ENCODE measurements at places on chromosomes 11 and 22.

GRCh38 chr11:64526795-64527194 is 64.2 kb upstream of the SLC22A12 start:
- DNase-seq: no peak

- DNase-seq: no peak
These were observed 861.6 kb downstream of the METTL15 start for GRCh38 chr11:28969832-28970231.

GRCh38 chr11:66322732-66323427 is 6.0 kb upstream of the CD248 start:
- no peak for DNase-seq

DNA sequence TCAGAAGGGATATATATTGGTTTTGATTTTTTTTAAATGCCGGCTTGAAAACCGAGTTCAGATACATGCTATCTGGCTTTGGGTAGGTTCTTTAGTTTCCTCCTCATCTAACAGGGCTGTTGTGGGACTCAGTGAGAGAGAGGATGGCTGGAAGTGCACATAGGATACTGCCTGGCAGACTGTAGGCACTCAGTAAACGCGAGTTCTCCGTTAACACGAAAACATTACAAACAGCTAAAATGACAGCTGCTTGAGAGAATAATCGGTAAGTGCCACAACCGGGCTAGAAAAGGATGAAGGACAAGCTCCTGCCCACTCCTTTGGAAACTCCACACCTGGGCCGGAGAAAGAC is 369 bp downstream of the XRRA1 start:
- DNase-seq: no peak

DNA sequence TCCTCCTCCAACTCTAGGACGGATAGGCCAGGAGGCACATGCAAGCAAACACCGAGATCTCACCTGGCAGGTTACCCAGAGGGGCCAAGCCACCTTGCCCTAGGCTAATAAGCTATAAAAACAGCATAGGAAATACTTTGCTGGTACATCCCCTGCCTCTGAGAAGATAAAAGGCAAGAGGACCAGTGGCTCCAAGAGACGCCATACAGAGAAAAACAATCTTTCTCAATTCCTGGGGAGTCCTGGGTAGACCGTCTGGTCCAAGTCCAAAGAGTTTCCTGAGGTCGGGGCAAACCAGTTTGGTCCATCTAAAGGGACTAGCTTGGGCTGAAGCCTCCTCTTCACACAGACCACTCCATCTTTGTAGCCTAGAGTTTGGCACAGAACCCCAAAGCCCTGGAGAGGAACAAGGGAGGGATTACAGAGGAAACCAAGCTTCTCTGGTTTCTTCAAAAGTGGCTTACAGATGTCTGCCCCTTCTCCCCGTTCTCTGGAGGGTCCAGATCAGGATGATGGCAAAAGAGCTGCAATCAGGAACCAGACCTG is 40.4 kb downstream of the NUMA1 start:
- DNase-seq: no peak

GRCh38 chr11:45643598-45644260 is 21.7 kb downstream of the CHST1 start:
- no peak for DNase-seq

GRCh38 chr11:108496643-108497256 is 1.4 kb downstream of the POGLUT3 start:
- DNase-seq: no peak

DNA sequence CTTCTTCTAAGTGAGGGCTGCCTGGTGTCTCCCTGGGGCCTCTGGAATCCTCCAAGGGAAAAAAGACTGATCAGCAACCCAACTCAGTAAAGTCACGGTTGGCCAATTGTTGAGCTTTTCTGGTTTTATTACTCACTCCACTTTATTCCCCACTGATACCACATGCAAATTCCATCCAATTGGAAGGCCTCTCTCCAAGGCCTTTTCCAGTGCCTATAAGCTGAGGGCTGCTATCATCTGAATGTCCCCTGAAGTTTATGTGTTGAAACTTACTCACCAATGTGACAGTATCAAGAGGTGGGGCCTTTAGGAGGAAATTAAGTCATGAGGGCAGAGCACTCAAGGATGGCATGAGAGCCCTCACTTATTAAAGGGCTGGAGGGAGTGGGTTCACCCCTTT is 463.3 kb downstream of the BUD13 start:
- DNase-seq: no peak

- no peak for DNase-seq
These were observed 92.8 kb upstream of the APOA1 start for GRCh38 chr11:116930177-116930576.

DNA sequence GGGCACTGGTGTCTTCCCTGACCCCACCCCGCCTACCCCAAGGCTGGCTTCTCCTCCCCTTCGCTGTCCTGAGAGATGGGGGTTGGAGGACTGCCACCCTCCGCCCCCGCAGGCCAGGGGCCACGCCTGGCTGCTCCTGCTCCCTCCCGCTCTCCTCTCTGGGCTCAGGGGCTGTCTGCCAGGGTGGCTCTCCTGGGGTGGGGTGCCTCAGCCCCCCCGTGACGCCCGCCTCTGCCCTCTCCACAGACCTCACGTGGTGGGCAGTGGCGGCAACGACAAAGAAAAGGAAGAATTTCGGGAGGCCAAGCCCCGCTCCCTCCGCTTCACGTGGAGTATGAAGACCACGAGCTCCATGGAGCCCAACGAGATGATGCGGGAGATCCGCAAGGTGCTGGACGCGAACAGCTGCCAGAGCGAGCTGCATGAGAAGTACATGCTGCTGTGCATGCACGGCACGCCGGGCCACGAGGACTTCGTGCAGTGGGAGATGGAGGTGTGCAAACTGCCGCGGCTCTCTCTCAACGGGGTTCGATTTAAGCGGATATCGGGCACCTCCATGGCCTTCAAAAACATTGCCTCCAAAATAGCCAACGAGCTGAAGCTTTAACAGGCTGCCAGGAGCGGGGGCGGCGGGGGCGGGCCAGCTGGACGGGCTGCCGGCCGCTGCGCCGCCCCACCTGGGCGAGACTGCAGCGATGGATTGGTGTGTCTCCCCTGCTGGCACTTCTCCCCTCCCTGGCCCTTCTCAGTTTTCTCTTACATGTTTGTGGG is 8.1 kb downstream of the RCOR2 start:
- DNase-seq: no peak

GRCh38 chr11:14345668-14346067 is 13.3 kb downstream of the RRAS2 start:
- DNase-seq: no peak

- no peak for DNase-seq
These were observed 6.5 kb upstream of the RAB38 start for GRCh38 chr11:88181776-88182175.

GRCh38 chr11:35747668-35748067 is 85.1 kb downstream of the TRIM44 start:
- DNase-seq: peak; percentile 9

DNA sequence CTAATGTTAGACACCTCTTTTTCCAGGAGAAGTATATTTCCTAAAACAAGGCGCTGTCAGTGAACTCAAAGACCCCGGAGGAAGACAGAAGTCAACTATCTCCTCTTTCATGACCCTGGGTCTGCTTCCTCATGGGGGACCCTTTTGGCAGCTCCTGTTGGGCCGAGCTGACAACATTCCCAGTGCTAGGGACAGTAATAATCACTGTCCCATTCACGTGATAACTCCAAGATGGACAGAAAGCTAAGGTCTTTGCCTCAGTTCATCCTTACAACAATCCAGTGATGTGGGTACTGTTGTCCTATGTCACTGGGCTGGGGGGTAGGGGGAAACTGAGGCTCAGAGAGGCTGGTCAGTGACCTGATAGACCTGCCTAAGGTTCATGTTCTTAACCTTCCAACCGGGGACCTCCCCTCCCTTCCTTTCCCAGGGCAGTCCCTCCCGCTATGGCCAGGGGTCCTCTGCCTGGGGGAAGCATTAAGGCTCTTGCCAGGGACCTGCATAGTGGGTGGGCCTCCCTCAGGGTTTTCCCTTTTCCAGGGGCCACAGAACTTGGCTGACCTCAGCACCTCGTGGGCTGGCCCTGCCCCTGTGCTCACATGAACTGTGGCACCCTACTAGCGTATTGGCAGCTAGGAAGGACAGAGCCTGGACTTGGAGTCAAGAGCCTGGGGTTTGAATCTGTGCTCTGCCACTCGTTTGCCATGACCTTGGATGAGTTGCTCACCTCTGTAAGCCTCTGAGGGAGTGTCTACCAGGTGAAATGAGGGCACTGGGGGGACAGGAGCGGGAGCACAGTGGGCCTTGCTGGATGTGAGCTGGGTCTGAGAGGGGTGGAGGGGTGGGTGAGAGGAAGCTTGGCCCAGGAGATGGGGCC is 53.6 kb downstream of the LRRC32 start:
- no peak for DNase-seq

DNA sequence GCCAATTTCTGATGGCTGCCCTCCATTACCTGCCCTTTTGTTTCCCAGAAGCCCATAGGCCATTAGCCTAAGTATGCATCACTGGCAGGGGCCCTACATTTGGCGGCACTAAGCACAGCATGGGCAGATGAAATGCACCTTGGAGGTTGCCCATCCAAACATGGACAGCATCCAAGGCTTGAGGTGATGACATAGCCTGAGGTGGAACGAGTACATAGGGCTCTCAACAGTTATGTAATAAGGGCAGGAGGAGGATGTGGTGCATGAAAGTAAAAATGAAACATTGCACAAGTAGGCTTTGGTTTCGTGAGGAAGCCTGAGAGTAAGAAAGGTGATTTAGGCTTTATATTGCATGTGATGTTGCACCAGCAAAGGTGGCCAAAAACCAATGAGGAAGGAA is 148.1 kb downstream of the FAM76B start:
- DNase-seq: no peak

DNA sequence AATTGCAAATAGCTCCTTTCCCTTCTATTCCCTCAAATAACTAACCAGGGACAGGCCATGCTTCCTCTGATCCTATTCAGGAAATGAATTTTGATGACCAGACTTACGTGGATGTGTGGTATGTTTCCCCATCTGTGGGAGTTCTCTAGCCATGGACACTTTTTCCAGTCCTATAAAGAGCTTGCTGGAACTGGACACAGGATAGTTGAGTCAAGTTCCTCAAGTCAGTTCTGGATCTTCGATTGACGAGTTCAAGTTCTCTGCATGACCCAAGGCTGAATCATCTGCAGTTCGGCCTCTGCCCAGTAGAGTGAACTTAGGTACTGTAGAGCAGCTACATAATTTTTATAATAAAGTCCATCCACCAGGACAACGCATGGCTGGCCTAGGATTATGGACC is 52.7 kb upstream of the CCND1 start:
- no peak for DNase-seq

DNA sequence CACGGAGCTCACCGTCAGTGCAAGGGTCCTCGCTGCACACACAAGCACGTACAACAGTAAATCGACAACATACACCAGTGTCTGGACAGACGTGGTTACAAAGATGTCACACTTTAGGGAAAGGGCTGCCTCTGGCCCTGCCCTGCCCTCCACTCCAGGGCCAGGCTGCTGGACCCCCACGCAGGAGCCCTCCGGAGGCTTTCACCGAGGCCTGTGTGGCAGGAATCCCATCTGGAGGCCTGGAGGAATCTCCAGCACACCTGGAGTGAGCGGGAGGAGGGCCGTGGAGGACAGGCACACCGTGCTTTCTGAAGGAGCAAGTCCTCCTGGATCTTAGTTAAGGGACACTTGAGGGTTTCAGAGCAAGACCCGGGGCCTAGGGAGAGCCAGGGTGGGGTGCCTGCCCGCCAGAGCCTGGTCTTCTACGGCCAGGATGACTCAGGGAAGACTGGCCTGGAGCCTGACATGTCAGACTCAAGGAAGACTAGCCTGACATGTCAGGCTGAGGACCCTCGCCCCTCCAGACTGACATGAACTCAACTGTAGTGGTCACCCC is 2.1 kb upstream of the PIM3 start:
- DNase-seq: no peak

- peak; percentile 47 for DNase-seq
These were observed 56.0 kb downstream of the JAM3 start for GRCh38 chr11:134124660-134125451.

- no peak for DNase-seq
These were observed 594 bp downstream of the NRXN2 start for GRCh38 chr11:64722141-64723065.

DNA sequence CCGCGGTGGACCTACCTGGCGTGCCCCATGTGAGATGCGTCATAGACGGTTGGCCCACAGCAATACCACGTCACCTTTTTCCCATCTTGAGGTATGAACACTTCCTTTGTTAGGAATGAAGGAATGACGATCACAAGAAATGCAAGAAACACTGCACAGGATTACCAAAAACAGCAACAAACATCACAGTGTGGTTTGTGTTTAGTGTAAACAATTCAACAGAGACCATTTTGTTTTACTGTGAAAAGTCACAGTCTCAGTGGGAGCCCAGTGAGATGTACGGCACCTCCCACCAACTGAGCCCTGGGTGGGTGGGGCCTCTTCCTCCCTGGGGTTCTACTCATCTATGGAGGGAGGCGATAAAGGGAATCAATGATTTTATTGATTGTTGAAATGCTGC is 16.3 kb downstream of the CARS1 start:
- no peak for DNase-seq

- no peak for DNase-seq
These were observed 20.6 kb downstream of the LRRC32 start for GRCh38 chr11:76649851-76650372.

- no peak for DNase-seq
These were observed 1.1 kb downstream of the ST13 start for GRCh38 chr22:40855071-40855978.

DNA sequence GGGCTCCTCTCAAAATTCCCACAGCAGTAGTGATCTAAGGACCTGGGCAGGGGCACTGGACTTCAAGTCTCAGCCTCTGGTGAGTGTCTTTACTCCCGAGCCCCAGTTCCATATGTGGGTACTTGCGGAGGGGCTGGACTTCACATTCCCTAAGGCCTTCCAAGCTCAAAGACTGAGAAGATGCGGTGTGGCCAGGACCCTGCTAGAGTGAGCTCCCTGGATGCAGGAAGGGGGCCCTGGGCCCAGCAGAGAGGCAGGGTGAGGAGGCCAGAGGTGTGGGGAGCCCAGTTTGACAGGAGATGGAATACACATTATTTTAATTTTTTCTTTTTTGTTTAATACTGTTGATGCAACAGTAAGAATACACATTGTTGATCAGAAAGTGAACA is 83.7 kb downstream of the IGLL1 start:
- no peak for DNase-seq

GRCh38 chr11:77351281-77351886 is 49.9 kb upstream of the GDPD4 start:
- no peak for DNase-seq

DNA sequence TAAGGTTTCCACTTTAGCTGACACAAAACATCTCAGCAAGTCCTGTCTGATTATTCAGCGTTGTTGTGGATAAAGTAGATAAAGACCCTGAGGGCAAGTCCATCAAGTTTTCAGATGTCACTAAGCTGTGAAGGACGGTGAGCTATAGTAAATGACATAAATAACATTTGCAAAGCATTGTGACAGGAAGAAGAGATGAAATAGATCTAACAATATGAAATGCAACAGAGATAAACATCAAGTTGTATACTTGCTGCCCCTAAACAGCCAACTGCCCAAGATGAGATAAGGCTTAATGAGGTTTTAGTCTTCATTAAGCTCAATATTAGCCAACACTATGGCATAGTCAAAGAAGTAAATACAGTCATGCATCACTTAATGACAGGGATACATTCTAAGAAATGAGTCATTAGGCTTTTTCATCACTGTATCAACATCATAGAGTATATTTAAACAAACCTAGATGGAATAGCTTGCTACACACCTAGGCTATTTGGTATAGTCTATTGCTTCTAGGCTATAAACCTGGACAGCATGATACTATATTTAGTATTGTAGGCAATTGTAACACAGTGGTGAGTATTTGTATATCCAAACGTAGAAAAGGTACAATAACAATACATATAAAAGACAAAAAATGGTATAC is 625.1 kb upstream of the ANO5 start:
- DNase-seq: no peak

- DNase-seq: no peak
These were observed 104.3 kb downstream of the KCNQ1 start for GRCh38 chr11:2549080-2549479.

- no peak for DNase-seq
These were observed 28.2 kb upstream of the CTSD start for GRCh38 chr11:1791912-1792311.

Measured in neuronal stem cell (in vitro differentiated cells).